Trophoblast cell (in vitro differentiated cells and primary cell): ENCODE measurements at places on chromosomes 3 and 15.

DNA sequence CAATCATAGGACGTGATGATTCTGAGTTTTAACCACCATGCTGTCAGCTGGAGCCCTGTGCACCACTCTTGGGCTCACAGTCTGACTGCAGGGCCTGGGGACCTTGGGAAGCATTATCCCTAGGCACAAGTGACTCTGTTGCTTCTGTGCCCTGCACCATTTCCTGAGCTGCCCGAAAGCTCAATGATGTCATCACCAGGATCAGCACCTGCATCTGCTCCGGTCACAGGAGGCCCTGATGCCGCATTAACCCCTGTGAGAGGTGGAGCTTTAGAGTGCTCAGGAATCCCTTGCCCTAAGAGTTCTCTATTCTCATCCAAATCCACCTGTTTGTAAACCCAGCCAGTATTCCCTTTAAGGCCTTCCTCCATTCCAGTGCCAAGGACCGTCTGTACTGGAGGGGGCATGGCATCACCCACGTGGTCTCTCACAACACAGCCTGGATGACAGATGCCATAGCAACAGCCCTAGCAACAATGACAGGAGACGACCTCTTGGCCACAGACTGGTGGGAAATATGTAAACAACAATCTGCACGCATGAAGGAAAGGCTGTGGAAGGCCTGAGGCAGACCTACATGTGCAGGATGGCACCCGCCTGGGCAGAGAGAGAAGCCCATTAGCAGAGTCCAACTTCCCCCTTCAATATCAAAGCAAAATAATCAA is 37.9 kb downstream of the NTRK3 start:
- no peak for DNase-seq

DNA sequence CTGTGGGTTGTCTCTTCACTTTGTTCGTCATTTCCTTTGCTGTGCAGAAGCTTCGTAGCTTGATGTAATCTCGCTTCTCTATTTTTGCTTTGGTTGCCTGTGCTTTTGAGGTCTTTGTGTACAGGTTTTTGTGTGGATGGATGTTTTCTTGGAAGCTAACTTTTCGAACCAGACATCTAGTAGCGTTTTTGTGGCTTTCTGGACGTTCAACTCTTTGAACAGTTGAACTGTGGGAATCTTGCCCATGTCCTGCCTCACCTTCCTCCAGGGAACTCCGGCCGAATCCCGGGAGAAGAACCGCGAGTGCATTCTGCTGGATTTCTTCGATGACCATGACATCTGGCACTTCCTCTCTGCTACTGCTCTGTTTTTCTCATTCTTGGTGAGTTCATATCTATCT is 70.6 kb downstream of the USF3 start:
- DNase-seq, result no peak

GRCh38 chr15:58058729-58059128 is 6.8 kb downstream of the ALDH1A2 start:
- DNase-seq, result peak; percentile 18

DNA sequence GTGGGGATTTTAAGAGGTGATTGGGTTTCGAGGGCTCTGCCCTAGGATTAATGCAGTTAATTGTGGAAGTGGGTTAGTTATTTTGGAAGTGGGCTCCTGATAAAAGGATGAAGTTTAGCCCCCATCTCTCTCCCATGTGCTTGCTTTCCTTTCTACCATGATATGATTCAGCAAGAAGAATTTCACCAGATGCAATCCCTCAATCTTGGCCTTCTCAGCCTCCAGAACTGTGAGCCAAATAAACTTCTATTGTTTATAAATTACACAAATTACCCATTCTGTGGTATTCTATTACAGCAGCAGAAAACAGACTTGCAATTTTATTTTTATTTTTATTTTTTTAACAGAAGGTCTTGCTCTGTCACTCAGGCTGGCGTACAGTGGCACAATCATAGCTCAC is 27.3 kb upstream of the UBE2E1 start:
- DNase-seq, result no peak

DNA sequence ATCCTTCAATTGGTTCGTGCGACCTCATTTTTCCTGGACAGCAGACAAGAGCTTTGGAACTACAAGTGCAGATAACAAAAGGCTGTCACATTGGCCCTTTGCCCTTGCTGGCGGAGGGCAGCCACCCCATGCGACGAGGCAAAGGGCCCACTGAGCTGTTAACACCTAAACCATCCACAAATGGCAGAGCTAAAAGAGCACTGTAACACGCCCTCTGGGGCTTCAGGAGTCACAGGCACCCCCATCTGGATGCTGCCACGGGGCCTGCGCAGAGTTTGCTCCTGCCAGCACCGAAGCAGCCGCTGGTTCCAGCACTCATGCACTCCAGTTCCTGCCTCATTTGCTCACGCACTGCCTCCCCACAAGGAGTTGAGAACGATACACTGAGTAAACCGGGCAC is 524.9 kb downstream of the ZNF385D start:
- no peak for DNase-seq

DNA sequence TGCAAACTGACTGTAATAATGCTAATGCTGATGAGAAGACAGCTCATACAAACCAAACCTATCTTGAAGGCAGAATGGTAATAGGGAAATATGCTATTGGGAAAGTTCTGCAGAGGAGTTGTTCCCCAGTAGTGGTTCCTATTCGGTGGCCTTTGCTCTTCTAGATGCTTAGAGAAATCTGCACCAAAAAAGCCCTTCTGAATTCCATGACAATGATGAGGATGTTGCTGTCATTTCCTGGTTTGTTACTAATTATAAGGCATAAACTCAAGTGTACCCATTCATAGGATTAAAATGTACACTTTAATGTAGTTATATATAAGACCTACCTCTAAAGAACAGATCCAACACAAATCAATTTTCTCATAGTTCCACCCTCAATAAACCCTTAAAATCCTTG is 30.1 kb downstream of the TOMM70 start:
- no peak for DNase-seq

DNA sequence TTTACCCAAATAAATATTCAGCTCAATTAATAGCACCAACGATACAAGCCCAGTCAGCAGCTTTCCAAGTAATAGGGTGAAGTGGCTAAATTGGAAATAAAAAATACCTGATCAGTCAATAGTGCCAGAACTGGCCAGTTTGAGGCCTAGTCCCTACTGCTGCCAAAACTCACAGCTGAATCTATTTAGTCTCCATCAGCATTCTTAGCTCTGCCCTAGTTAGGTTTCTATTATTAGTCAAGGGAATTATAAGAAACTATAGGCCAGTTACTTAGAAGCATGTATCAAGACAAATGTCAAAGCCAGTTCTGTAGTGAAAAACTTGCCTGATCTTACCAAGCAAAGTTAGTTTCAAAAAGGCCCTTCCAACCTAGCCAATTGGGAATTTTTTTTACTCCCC is 146.2 kb upstream of the ZBTB20 start:
- no peak for DNase-seq

- no peak for DNase-seq
Observed at GRCh38 chr3:36434687-36435426, 54.6 kb downstream of the STAC start.

DNA sequence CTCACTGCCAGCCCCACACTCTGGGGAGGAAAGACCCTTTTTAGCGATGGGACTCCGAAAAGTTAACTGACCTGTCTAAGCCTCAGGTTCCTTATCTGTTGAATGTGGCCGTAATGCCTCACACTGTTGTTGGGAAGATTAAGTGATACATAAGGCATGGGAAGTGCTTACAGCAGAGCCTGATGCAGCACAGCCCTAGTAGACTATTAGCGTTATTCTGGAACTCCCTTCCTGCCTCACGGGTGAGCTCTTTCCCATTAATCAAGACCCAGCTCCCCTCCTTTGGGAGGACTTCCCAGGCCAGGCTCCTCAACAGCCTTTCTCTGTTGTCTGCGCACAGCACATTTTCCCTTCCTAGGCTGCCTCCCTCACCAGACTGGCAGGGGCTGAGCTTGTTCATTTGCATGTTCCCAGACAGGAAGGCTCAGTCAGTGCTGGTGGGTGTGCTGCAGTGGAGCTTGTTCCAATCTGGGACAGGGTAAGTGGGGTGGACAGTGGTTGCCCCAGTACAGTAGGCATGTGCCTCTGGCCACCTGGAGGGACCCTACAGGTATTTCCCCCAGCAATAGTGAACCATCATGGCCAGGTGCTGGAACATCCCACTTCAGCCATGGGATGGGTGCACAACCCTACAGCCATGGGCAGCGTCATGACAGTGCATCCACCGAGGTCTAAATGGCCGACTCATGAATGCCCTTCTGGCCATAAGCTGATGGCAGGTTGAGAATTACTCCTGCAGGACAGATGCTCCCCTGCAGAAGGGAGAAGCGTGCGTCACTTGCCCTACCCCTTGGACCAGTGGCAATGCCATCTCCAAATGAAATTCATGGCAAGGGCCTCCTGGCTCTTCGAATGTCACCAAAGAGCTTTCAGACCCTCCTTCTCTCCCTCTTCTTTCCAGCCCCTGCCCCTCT is 5.8 kb upstream of the PSTPIP1 start:
- no peak for DNase-seq

GRCh38 chr15:88646088-88646405 is 7.2 kb downstream of the ISG20 start:
- no peak for DNase-seq

DNA sequence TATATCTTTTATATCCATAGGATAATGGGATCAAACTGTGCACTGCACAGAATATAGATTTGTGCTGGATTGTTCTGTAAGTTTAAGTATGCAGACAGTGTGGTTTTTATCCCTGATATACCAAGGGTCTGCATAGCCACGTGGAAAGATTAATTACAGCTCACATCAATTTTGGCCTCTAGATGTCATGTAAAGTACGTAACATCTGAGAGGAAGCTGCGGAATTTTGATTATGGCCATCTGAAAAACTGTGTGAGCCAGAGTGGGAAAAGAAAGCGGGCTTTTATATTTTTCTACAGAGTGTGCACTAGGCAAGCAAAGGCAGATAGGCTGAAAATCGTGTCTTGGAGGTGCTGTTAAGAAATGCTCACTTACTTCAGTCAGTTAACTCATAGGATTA is 562.7 kb downstream of the GBE1 start:
- DNase-seq, result no peak
